ENCODE measurements at places on chromosomes 1 and 21. TPM values are rescaled to one million over a fixed set of nuclear protein-coding genes. Genes with fewer than 3 reads are reported as not detected.
A peak's percentile ranks its signal among the peaks of the same experiment; 100 is the strongest.

DNA sequence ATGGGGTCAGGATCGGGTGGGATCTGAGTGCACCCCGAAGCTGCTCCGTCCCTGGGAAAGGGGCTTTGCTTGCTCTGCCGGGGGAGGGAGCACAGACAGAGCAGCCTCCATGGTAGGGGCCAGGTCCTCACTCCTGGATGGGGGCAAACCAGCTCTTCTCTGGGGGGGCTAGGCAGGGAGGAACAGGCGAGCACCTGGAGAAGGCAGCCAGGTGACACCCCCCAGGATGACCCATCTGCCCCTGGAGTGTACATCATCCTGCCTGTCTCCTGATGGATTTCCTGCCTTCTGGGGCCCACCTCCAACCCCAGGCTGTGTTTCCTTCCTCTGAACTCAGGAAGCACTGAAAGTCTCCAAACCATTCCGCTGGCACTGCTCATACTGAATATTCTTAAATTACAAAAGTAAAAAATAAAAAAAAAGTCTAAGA lies 248.0 kb downstream of the RHOU start:
- DNase-seq = no peak

DNA sequence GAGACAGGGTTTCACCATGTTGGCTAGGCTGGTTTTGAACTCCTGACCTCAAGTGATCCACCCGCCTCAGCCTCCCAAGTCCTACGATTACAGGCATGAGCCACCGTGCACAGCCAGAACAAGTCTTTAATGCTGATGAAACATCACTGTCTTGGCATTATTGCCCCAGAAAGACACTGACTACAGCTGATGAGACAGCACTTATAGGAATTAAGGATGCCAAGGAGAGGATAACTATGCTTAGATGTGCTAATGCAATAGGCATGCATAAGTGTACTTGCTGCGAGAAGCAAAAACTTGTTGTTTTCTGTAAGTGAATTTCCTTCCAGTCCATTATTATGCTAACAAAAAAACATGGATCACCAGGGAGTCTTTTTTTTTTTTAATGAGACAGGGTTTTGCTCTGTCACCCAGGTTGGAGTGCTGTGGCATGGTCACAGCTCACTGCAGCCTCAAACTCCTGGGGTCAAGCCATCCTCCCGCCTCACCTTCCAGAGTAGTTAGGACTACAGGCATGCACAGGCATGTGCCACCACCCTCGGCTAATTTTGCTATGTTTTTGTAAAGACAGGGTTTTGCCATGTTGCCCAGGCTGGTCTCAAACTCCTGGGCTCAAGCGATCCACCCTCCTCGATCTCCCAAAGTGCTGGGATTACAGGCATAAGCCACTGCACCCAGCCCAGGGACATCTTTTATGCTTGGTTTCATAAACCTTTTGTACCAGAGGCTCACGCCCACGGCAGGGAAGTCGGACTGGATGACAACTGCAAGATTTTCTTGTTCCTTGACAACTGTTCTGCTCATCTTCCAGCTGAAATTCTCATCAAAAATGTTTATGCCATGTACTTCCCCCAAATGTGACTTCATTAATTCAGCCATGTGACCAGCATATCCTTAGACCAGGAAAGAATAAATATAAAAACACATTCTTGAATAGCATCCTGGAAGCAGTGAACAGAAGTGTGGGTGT lies 23.1 kb downstream of the RHEX start:
- peak; percentile 45 for DNase-seq

GRCh38 chr1:96559181-96559580 lies 162.4 kb upstream of the PTBP2 start:
- no peak for DNase-seq

- DNase-seq = no peak
Observed at GRCh38 chr1:4161366-4162006, 261.4 kb upstream of the C1orf174 start.

- no peak for DNase-seq
Observed at GRCh38 chr21:15054606-15055239, 10.1 kb downstream of the NRIP1 start.

DNA sequence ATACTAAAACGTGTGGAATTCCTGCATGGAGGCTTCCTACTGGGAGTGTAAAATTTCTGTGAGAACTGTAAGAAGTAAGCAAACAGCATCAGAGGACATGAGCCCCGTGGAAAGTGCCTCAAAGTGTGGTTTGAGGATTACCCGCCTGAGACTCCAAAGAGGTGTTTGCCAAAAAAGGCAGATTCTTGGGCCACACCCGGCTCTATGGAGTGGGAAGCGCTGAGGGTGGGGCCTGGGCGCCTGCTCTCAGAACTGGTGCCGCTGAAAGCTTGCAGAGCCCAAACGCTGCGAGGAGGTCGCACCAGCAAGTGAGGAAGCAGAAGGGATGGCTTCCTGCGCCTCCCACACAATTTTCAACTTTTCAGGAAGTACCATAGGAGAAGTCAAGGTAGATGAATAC lies 43.0 kb upstream of the PSEN2 start:
- DNase-seq = no peak

GRCh38 chr1:101174722-101175121 lies 62.1 kb upstream of the S1PR1 start:
- DNase-seq = peak; percentile 88

DNA sequence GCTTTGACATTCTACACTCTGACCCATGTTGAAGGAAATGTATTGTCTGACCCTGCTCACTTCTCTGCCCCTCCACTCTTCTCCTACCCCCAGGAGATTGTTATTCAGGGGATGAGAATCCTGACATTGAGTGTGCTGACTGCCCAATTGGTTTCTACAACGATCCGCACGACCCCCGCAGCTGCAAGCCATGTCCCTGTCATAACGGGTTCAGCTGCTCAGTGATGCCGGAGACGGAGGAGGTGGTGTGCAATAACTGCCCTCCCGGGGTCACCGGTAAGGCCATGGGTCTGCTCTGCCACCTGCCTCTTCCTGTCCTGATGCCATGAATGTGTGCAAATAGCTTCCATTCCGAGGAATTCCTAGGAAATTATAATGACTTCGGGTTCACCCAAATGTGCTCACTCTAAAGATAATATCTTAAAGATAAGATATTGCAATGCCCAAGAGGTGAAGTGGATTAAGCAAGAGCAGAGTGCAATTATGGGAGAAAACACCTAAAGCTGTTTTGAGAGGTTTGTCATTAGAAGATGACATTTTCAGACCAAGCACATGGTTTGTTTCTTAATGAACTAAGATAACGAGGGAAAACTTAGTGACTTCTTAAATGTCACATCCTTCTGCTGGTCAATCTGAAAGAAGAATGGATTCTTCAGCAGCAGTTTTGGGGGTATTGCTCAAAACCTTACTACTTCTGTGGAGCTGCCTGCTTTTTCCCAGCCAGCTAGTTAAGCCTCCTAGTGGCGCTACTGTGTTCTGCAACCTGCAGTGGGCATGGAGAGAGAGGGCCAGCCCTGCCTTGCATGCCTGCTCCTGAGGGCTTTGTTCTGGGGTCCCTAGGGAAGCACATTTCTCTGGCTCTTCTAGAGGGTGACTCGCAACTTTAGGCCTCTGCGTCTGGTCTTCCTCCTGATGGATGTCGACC lies 41.6 kb downstream of the LAMC2 start:
- peak; percentile 30 for DNase-seq

DNA sequence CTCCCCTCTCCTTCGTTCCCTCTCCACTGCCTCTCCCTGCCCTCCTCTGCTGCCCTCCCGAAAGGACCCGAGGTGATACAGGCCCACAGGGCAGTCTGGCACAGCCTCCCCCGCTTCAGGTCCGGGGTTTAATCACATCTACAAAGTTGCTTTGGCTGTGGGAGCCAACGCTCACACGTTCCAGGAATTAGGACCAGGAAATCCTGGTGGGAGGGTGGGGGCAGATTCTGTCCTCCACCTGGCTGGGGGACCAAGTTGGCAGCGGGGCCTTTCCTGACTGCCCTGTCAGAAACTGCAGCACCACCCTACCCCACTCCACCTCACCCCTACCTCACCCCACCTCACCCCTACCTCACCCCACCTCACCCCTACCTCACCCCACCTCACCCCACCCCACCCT lies 95.1 kb downstream of the WDR4 start:
- DNase-seq = no peak

The FCRL4 gene
- total RNA-seq = not detected

The PLA2G4A gene
- total RNA-seq = 0.48 TPM

The BTBD8 gene
- total RNA-seq = 1.6 TPM

The ATP6V1G3 gene
- total RNA-seq = 0.41 TPM

The MROH7 gene
- total RNA-seq = not detected

The ICOSLG gene
- 0.38 TPM for total RNA-seq

The TENT5C gene
- 0.89 TPM for total RNA-seq

The ADGRB2 gene
- 6.0 TPM for total RNA-seq

Measured in HFFc6 (cell line).